ENCODE measurements at places on chromosomes 13 and 19.

- DNase-seq: peak; percentile 43
These were observed 19.6 kb upstream of the B3GNT3 start for GRCh38 chr19:17775245-17775927.

DNA sequence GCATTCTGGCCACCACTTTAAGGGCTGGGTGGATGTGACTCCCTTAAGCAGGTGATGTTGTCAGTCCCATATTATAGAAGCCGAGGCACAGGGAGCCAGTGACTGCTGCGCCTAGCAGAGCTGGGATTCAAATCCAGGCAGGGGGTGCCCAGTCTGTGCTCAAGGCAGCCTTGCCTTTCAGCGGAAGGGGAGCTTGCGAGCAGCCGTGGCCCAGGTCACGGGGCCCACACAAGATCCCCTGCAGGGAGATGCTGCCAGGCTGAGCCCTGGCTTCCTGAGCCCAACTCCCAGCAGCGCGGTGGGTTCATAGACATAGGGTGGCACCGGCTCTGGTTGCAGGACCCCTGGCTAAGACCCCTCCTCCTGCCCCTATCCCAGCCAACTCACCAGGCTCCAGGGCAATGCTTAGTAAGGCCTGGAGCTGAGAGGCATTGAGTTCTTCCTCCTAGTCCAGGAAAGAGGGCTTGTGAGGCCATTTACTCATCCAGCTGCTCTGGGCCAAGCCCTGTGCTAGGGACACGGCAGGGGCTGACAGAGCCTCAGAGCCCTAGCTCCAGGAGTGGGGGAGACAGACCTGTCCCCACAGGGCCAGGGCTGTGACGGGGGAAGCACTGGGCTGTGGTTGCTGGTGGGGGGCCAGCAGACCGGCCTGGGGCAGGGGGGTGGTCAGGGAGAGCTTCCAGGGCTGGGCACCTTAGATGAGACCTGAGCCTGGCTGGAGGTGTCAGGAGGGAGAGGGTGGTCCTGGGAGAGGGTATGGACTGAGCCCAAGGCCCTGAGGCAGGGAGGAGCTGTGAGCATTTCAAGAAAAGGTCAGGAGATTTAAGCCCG, 9.6 kb downstream of the CAPN12 start:
- DNase-seq: peak; percentile 43

- DNase-seq: no peak
These were observed 837 bp downstream of the GNA15 start for GRCh38 chr19:3136684-3137055.

DNA sequence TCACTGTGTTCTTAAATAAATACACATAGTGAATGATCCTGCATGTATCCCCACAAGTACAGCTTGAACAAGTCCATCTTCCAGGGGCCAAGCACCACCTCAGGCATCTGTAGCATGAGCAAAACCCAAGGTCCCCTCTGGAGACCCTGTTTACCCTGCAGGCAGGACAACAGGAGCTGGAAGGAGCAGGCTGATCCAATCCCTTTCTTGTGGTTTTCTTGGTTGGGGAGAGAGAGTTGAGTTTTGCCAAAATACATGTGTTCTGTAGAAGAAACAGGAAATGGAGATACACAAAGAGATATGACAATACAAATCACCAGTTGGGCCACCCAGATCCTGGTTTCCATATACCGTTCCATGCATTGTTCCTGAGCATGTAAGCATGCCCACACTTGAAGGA, 92.8 kb downstream of the SHISA2 start:
- no peak for DNase-seq

DNA sequence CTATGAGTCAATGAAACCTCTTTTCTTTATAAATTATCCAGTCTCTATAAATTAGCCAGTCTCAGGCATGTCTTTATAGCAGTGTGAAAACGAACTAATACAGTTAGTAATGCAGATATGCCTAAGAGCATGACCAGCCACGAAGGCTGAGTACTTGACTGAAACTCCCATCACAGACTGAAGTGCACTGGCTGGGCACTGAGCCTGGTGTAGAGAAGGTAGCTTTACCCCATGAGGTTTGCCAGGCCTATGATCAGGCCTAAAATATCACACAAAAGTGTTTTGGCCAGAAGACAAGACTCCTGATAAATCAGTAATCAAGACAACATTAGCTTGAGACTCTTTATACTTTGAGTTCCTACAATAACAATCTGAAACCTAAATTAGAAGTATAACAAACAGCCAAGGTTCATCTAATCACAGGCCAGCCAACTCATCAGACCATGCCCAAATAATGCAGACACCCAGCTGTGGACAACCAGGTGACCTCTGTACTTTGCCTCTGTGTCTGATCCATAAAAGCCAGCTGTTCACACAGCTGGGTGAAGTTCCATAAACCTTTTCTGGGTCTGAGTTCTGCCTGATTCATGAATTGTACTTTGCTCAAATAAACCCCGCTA, 771.8 kb upstream of the SLITRK1 start:
- DNase-seq: no peak

DNA sequence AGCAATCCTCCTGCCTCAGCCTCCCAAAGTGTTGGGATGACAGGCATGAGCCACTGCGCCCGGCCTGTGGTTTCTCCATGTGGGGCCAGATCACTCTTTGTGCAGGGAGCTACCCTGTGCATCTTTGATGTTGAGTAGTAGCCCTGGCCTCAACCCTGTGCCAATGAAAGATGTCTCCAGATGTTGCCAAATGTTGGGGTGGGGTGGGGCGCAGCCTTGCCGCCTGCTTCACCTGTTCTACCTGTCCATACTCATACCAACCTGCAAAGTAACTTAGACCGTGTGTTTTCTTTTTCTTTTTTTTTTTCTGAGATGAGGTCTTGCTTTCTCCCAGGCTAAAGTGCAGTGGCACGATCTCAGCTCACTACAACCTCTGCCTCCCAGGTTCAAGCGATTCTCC, 20.9 kb downstream of the IER2 start:
- DNase-seq: peak; percentile 2

- no peak for DNase-seq
These were observed 221.1 kb downstream of the ITGBL1 start for GRCh38 chr13:101673360-101674105.

- no peak for DNase-seq
These were observed 36.0 kb downstream of the BICRA start for GRCh38 chr19:47644743-47645482.

GRCh38 chr19:38293281-38293680, 10.8 kb upstream of the C19orf33 start:
- no peak for DNase-seq

- DNase-seq: no peak
These were observed 457.3 kb upstream of the MIR17HG start for GRCh38 chr13:90889906-90890834.

- DNase-seq: no peak
These were observed 1525.9 kb upstream of the SLC10A2 start for GRCh38 chr13:104592127-104592526.

DNA sequence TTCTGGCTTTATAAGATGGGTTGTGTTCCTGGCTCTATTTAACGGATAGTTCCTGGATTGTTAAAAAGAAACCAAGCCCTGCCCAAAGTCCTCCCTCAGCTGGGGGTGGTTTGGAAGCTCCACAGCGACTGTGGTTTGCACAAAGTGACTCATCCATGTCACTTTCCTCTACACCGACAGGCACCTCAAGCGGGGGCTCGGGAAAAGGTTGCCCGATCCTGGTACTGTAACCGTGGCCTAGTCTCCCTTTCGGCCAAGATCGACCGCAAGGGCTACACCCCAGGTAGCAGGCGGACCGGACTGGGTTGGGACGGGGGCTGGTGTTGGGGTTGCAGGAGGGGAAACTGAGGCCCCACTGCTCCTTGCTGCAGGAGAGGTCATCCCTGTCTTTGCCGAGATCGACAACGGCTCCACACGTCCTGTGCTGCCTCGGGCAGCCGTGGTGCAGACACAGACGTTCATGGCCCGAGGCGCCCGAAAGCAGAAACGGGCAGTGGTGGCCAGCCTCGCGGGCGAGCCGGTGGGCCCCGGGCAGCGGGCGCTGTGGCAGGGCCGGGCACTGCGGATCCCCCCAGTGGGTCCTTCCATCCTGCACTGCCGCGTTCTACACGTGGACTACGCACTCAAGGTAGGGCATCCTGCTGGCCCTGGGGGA, 1.6 kb downstream of the ARRDC2 start:
- DNase-seq: no peak

DNA sequence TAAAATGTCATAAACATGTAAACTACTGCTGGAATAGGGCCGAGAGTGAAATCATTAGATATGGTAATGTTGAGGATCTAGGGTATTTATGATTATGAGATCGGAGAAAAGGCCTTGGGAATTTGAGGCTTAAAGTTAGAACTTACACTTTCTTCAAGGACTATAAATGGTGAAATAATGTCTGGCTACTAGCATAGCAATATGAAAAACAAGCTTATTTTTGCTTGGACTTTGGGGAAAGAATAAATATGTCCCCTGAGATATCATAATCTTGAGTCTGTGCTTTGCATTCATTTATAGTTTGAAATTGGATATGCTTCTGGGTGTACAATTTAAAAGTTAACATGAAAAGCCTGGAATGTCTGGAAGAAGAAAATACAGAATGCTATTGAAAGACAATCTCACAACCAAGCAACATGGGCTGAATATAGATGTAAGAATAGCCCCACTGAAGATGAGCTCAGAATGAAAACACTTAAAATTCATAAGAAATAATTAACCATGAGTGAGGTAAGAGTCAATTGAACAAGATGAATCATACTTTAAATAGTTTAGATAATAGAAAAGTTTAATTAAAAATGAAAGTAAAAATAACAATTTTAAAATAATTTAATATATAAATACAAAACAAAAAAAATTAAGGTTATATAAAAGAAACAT, 1555.4 kb upstream of the MIR17HG start:
- DNase-seq: no peak

GRCh38 chr13:113526466-113527220, 36.1 kb upstream of the DCUN1D2 start:
- no peak for DNase-seq

DNA sequence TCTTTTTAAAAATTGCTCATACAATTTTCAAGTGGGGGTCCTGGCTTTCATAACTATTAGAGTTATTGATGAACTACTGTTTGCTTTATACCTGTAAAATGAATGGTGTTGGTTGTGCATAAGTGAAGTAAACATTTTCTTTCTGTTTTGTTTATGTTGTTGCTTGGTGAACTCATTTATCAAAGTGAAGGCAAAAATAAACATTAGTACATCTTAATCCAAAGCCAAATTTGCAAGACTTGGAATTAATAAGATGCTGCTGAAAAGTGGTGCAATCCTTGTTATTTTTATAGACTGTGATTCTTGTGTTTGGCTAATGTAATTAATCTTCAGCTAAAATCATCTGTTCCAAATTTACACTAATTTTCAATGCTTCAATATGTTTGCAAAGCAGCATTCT, 24.4 kb upstream of the DCT start:
- DNase-seq: no peak

- DNase-seq: no peak
These were observed 494.6 kb downstream of the RFC3 start for GRCh38 chr13:34312578-34312977.

- no peak for DNase-seq
These were observed 930 bp upstream of the PDE4C start for GRCh38 chr19:18226956-18227780.

All from RPMI8226 (cell line).